Cerebellar cortex (tissue), 1 donor: ENCODE measurements at places on chromosomes 7 and 10.

DNA sequence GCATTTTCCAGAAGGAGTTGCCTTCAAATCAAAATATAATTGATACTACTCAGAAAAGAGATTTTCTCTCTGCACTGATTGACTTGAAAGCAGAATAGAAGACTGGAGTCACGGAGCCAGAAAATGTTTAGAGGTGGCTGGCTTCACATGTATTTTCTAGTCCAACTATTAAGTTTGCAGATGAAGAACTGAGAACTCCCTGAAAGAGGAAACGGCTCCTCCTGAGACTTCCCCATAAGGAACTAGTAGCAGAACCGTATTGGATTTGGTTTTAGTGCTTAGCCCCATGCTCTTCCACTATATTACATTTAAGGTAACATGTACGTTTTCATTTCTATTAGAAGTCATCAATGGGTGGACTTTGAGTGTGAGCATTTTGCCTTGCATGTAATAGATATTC lies 946.3 kb downstream of the CNTNAP2 start:
- no peak for DNase-seq

DNA sequence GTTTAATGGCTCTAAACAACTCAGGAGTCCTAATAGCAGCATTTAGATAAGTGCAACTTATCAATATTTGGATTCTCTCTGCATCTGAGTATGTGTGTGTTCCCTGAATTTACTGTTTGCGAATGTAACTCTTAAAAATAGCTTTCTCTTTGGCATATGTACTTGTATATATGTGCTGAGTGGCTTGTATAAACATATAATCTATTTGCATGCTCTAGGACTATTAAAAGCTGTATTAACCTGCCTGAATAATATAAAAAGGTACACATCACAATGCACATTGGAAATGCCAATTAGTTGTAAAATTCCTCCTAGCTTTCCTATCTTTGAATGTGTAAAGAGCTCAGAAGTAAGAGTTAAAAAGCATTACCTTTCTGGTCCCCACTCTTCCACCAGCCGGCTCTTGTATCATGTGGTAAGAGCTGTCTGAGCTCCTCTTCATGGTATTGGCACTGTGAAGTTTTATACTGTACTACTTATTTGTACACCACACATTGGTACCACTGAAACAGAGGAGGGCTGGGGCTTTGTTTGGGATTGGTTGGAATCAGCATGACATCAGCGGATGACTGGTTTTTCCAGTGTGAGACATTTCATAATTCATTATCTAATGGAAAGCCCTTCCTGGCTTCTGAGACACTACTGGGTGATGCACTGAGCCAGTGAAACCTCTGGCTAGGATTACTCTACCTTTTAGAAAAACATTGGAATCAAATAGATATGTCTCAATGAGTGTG lies at the start of gene INHBA:
INHBA (minus strand) TSS at position 456 of the 737 bp plus-strand sequence. CDS start 2,716 bp downstream, outside the sequence.
- no peak for DNase-seq

- no peak for DNase-seq
Observed at GRCh38 chr10:119131512-119132240, 27.8 kb downstream of the DENND10 start.

- no peak for DNase-seq
Observed at GRCh38 chr10:126475074-126475691, 86.9 kb upstream of the ADAM12 start.

GRCh38 chr7:22859641-22860290 lies 37.1 kb upstream of the TOMM7 start:
- DNase-seq, result no peak

DNA sequence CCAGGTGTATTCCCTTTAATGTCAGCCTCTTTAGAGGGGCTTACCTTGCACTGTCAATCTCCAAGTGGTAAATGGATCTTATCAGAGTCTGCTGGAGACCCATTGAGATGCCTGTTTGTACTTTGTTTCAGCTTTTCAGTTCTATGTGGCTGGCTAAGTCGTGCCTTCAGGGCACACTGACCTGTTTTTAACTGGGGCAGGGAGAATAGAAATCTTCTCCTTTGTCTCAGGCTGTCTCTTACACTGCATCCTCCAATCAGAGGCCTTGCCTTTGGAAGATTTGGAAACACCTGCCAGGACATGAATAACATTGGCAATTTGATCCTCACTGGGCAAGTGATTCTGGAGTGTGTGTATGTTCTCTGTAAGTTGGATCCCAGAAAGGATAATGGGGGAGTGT lies 65.0 kb downstream of the POU6F2 start:
- no peak for DNase-seq

DNA sequence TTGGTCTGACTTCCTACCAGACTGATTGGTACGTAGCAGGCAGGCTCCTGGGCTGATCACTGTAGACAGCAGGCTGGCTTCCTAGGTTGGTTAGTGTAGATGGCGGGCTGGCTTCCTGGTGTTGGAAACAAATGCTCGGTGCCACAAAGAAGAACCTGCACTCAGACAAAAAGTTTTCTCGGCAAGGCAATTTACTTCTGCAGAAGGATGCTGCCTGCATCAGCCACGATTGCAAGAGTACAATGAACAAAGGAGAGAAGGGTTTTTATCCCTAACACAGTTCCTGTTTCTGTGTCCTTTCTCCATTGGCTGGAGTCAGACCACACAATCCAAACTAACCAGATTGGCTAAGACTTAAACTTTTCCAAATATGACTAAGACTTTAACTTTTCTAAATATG lies 123.6 kb upstream of the PPP2R2D start:
- DNase-seq, result no peak

DNA sequence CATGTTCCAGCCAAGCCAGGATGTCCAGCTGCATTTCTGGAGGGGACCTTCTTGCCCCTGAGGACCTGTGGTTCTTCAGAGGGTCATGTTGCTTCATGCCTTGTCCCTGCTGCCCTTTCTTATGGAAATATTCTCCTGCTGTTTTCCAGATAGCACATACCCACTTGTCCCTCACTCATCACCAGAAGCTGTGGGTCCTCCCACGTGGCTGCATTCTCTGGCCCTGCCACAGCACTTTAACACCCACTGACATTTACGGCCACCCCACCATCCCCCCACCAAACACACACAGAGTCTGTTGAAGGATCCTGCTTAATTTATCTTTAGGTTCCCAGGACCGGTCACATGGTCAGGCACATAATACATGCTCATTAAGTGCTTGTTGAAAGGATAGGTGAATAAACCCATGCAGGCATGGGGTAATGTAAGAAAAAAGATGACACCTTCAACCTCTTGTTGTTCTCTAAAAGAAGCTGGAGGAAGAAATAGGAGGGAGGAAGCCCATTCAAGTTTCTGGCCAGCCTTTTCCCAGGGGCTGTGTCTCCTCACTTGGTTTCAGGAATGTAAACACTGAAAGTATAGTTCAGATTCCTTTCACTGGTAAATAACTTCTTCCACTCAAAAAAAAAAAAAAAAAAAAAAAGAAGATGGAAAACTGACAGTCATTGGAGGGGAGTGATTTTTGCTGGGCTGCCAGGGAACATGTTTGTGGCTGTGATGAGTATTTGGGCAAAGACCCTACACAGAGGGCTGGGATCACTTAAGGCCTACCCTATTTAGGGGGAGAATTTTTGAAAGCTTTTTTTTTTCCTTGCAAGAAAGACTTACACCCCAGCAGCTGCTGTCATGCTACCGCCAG lies 19.8 kb upstream of the BMPER start:
- no peak for DNase-seq

GRCh38 chr10:131885391-131886165 lies 15.2 kb upstream of the PPP2R2D start:
- DNase-seq, result peak; percentile 68

- DNase-seq, result no peak
Observed at GRCh38 chr10:126570621-126571602, 99.6 kb downstream of the C10orf90 start.

- DNase-seq, result no peak
Observed at GRCh38 chr7:45582868-45583277, 8.7 kb downstream of the ADCY1 start.

- no peak for DNase-seq
Observed at GRCh38 chr10:70982443-70982842, 94.1 kb upstream of the PCBD1 start.

GRCh38 chr7:151482883-151483710 lies 36.6 kb downstream of the RHEB start:
- DNase-seq, result no peak

- DNase-seq, result no peak
Observed at GRCh38 chr10:112375721-112376395, 1.9 kb downstream of the ACSL5 start.
